Left kidney (tissue), 8 donors: ENCODE measurements at places on chromosomes 7 and 10.

DNA sequence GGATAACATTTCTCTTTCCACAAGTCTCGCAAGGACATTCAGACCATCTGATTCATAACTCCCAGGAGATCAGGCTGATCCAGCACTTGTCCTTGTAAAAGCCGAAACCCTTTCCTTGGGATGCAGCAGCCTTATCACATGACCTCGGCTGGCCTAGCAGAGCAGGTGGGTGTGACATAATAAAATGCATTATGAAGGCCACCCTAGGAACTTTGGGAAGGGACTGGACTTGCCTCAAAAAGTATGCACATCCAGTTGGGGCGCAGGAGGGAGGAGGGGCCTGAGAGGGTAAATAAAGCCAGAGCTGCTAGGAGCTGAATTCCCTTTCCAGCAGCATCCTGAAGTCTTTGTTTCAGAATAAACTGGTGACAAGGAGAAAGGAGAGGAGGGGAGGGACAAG lies 260.8 kb downstream of the SNX13 start:
- no peak for DNase-seq

- DNase-seq, result no peak
Measured at GRCh38 chr7:151135525-151135845, 32.0 kb downstream of the GBX1 start.

DNA sequence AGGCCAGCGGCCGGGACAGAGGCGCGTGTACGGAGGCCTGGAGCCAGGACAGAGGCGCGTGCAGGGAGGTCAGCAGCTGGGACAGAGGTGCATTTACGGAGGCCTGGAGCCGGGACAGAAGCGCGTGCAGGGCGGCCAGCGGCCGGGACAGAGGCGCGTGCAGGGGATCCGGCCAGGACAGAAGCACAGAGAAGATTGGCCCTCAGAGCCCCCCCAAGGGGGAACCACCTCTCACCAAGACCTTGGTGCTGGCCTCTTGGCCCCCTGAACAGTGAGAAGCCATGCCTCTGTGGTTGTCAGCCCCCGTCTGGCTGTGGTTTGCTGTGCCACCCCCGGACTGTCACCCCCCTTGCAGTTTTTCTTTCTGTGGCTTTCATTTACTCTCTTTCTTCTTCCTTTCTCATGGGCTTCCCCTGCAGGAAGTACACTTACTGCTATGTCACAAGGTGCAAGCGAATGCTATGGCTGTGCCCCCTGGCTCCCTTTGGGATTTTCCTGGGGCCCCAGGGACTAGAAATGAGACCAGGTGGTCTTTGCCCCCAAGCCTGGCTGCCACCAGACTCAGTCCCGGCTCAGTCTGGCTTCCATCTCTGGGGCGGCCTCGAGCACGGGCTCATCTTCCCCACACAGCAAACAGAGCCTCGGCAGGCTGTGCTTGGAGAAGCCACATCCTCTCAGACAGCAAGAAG lies 41.1 kb downstream of the INSIG1 start:
- no peak for DNase-seq

DNA sequence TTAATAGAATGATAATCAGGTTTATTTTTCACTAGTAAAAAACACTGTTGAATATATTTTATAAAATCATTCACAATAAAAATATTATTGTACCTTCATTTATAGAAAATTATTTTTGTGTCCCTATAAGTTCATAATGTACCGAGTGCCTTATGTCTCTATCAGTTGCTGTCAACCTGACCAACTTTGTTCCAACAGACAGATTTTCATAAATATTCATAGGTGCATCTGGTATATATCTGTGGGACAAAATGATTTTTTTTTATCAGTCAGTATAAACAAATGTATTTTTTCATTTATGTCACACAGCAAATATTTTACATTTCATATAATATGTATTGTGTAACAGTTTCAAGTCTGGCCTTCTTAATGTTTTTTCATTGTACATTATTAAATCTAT lies 195.9 kb downstream of the HGF start:
- no peak for DNase-seq

- DNase-seq, result no peak
Measured at GRCh38 chr10:88499569-88500470, 83.3 kb downstream of the RNLS start.

- DNase-seq, result no peak
Measured at GRCh38 chr7:29922921-29923700, 66.5 kb downstream of the SCRN1 start.
